Activated T-helper 9 cell treated with anti-CD3 and anti-CD28 coated beads, Interleukin-2, amount 50 U/mL, for 16 hours (primary cell): ENCODE measurements at places on chromosomes 7 and 10.

GRCh38 chr7:145490356-145490755 lies 626.2 kb upstream of the CNTNAP2 start:
- no peak for DNase-seq

DNA sequence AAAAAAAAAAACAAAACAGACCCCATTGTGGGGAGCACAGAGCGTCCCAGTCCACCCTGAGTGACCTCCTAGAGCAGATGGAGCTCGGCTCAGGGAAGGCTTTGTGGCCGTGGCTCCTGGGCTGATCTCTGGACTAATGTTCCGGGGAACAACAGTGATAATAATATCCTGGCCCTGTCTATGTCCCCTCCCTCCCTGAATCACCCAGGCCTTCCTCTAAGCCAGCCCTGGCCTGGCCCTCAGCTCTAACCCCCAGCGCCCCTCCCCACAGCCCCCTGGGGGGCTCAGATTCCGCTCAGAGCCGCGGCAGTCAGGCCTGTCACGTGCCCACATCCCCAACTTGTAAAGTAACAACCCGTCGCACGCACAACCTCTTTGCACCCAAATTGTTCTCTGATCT lies 48.3 kb downstream of the MICALL2 start:
- DNase-seq, result no peak

DNA sequence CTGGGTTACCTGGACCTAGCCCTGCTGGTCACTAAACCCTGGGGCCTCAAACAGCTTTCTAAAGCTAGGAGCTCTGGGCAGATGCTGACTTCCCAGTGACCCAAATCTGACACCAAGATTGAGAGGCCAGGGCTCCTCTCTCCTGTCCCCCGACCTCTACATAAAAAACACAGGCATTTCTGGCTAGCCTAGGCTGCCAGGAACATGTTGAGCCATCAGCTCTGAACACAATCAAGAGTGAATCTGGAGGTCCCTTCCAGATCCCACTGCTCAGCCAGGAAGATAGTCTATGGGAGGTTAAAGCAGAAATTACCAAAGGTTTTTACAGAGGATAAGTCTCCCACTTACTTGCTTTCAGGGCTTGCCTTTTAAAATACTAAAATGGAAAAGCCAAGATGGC lies 22.1 kb upstream of the PDE1C start:
- DNase-seq, result no peak

DNA sequence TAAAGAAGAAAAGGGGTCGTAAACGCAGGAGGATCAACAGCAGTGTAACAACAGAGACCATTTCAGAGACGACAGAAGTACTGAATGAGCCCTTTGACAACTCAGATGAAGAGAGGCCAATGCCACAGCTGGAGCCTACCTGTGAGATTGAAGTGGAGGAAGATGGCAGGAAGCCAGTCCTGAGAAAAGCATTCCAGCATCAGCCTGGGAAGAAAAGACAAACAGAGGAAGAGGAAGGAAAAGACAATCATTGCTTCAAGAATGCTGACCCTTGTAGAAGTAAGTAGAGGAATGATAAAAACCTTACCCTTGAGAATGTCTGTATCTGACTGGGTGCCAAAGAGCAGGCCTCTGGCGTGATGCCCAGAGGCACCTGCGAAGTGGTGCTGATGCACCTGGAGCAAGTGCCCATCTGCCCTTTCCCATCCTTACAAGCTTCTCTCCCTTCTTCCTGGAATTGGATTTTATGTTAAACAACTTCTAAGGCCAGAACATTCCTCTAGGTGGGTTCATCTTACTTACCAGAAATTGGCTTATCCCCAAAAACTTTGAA lies 86.4 kb upstream of the SAMD8 start:
- DNase-seq, result no peak

- DNase-seq, result no peak
Observed at GRCh38 chr10:113476673-113477072, 76.2 kb upstream of the HABP2 start.

DNA sequence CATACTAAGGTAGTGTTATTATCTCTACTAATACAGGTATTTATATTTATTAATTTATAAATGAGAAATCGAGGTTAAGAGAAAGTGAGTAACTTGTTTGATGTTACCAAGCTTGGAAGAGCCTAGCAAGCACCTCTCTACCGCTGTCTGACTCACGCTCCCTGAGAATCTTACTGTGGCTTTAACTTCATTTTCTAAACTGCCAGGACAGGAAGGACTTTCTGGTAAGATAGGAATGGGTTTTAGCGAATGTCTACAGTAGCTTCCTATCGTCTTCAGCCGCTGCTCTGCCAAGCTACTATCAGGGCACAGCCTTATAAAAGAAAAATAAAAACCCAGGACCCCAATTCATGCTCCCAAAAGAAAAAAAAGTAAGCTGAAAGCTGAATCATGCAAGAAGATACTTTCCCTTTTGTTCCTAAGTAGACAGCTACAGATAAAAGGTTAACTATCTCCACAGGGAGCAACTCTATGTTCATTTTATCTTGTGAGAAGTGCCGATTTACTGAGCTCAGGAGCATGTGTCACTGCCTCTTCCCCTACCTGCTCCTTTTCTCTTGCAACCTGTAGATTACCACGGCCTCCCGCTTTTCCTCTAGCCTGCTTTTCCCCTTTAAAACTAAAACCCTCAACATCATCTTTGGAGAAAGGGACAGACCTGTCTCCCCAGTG lies 60.2 kb downstream of the THNSL1 start:
- no peak for DNase-seq

DNA sequence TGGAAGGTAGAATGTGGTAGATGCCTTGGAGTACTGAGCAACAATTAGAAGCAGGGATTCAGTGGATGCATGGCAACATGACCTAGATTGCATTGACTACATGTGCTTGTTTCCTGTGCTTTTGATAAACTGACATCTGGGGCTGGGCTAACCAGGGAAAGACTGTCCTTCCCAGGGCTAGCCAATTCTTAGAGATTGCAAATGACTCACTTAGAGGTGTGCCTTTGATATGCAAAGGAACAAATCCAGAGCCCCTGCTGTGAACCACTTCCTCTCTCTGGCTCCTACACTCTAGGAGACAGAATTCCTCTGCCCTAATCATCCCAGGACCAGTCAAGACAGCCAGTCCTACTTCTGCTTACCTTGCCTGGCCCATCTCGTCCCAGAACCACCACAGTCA lies 651.5 kb downstream of the LRMDA start:
- no peak for DNase-seq

GRCh38 chr10:11035301-11035991 lies 17.8 kb downstream of the CELF2 start:
- no peak for DNase-seq

- no peak for DNase-seq
Observed at GRCh38 chr10:122331615-122332446, 42.7 kb upstream of the PLEKHA1 start.

- no peak for DNase-seq
Observed at GRCh38 chr10:17075533-17076359, 53.9 kb downstream of the CUBN start.

DNA sequence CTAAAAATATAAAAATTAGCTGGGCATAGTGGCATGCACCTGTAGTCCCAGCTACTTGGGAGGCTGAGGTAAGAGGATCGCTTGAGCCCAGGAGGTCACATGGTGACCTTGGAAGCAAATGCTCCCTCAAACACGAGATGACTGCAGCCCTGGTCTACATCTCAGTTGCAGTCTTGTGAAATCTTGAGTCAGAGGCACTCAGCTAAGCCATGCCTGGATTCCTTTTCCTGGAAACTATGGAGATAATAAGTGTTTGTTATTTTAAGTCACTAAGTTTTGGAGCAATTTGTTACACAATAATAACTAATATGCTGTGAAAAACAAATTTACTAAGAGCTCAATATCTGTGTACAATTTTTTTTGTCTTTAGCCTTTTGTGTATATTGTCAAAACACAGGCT lies 284.3 kb upstream of the KAT6B start:
- no peak for DNase-seq

- peak; percentile 5 for DNase-seq
Observed at GRCh38 chr7:66682350-66683093, 53.8 kb downstream of the KCTD7 start.

- DNase-seq, result no peak
Observed at GRCh38 chr10:13000431-13000830, 1.1 kb downstream of the CCDC3 start.

GRCh38 chr10:18401416-18402195 lies 249.8 kb downstream of the NSUN6 start:
- DNase-seq, result no peak

GRCh38 chr10:128172756-128173155 lies 46.5 kb upstream of the MKI67 start:
- no peak for DNase-seq

DNA sequence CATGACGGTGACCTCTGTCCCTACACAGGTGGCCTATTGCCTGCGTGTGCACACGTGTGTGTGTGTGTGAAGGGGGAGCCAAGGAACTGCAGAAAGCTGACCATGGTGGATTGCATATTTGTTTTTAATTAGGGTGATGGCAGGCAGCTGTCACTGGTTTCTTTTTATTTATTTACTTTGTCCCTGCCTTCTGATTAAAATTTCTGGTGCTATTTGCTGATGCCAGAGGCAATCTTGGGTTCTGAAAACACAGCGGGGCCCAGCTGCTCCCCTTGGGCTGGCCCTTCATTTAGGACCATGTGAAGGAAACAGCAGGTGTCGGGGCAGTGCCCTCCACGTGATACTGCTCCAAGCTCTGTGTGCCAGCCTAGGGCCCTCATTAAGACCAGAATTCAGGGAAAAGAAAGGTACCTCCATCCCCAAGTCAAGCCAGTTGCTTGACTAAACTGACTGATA lies 71.3 kb upstream of the PODXL start:
- no peak for DNase-seq

DNA sequence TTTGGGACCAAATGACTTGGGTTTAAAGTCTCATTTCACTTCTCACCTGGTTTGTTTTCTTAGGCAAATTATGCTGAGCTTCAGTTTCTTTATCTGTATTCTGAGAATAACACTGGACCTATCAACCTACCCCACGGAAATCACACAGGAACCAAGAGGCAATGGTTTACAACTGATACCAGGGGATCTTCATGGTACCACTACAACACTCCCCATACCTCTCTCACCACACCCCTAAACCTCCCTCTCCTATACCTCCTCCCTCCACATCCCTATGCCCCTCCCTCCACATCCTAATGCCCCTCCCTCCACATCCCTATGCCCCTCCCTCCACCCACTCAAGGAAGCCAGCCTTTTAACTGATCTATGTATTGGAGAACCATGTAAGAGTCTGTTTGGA lies 9.9 kb downstream of the FAM204A start:
- DNase-seq, result no peak

GRCh38 chr7:144649120-144649519 lies 186.7 kb downstream of the TPK1 start:
- no peak for DNase-seq

GRCh38 chr7:66631471-66631870 lies 2.8 kb downstream of the KCTD7 start:
- no peak for DNase-seq

GRCh38 chr10:15684768-15685167 lies 35.0 kb downstream of the ITGA8 start:
- no peak for DNase-seq

DNA sequence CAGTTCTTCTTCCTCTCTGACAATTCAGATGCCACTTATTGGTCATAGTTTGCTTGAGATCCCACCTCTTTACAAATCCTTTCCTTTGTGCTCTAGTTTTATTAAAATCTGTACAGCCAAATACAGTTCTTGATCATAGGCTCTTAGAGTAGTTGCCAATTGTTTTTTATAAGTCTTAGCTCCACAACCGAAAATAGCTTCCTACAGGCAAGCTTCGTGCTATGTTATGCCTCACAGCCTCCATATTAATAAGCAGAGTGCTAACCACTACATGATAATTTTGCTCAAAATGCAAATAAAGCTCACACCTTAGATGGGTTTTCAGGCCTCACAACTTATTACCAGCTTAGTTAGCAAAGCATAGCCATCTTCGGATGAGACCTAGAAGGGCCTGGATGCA lies 688.9 kb downstream of the MAGI2 start:
- no peak for DNase-seq

DNA sequence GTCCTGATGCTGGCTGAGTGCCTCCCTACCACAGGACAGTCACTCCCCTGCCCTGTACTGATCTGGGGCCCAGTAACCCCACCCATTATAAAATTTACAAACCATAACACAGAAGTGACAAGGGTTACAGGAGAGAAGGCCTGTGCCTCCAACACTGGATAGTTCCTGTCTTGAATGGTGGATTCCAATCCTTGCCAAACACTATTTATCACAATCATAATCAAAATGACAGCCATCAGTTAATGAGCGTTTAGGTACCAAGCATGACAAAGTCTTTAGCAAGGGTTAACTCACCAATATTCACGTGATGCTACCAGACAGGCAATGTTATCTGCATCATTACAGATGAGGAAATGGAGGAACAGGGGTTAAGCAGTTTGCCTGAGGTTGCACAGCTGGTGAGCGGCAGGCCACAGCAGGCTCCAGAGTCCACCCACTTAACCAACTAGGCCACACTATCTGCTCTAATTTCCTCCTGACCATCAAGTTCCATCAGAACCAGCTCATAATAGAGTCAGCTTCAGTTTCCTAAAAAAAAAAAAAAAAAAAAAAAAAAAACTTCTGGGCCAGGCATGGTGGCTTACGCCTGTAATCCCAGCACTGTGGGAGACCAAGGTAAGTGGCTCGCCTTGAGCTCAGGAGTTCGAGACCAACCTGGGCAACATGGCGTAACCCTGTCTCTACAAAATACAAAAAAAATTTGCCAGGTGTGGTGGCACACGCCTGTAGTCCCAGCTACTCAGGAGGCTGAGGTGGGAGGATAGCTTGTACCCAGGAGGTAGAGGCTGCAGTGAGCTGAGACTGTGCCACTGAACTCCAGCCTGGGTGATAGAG lies 14.2 kb downstream of the PDLIM1 start:
- DNase-seq, result no peak

- no peak for DNase-seq
Observed at GRCh38 chr10:113646336-113647201, 17.3 kb downstream of the NRAP start.

GRCh38 chr7:3191548-3191947 lies 109.5 kb upstream of the SDK1 start:
- no peak for DNase-seq

- DNase-seq, result no peak
Observed at GRCh38 chr7:87000344-87000743, 59.1 kb downstream of the ELAPOR2 start.

DNA sequence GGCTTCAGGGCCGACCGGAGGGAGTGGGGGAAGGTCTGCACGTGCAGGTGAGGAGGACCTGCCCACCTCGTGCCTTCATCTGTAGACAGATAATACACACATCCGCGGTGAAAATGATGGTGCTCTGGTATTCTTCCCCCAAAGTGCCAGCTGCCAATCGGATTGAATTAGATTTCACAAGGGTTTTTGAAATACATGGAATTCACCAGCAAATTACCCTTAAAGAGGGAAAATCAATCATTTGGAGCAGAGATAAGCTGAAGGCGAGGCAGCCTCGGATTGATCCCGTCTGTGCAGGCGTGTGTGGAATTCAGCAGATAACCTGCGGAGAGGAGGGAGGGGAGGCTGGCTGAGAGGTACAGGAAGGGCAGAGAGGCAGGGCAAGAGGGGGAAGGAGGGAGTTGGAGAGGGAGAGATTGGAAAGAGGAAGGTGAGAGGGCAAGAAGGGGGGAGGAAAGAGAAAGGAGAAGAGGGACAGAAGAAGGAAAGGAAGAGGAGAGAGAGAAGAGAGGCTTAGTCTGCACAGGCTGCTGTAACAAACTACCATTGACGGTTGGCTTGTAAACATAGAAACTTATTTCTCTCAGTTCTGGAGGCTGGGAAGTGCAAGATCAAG lies 84.2 kb downstream of the C10orf105 start:
- no peak for DNase-seq
